ENCODE measurements at places on chromosomes 7 and 10.

DNA sequence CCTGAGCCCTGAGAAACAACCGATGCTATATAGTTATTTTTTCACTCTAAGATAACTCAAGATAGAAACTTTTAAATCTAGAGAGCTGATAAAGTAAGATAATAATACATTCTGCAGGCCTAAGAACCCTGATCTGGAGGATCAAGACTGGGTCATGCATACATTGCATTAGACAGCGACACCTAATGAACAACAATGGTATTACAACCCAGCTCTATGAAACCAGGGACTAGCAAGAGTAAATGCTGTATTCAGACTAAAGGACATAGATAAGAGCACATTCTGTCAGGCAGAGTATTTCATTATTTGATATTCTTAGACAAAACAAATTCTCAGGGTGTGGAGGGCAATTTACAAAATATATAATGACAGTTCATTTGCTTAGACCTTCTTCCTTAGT is 148.6 kb downstream of the GRK5 start:
- no peak for DNase-seq

DNA sequence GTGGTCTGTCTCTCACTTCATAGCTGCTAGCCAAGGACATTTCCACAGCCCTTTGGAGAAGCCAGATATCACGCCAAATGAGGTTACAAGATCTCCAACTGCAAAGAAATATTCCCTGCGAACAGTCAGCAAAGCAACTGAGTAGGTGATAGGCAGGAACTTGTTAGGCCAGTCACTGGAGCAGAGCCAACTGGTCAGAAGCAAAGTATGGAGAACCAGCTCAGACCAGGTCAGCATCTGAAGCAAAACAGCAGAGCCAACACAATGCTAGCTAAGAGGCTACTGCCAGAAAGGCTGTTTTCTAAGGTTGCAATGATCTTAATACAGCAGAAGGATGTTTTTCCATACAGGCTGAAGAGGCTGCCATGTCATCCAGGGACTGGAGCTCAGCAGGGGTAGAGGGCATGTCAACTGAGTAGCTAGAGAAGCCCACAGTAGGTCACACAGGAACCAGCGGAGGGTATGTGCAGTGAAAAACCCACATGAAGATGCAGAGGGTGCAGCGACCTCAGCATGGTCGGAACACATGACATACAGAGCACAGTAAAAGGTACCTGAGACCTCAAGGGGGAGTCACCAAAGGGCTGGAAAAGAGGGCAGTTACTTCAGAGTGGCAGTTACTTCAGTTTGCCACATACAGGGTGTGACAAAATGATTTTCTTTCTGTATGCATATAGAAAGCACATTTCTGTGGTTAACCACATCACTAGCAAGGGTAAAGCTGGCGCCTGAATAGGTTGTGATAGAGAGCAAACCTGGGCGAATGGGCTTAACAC is 8.9 kb downstream of the SEC31B start:
- peak; percentile 93 for DNase-seq

DNA sequence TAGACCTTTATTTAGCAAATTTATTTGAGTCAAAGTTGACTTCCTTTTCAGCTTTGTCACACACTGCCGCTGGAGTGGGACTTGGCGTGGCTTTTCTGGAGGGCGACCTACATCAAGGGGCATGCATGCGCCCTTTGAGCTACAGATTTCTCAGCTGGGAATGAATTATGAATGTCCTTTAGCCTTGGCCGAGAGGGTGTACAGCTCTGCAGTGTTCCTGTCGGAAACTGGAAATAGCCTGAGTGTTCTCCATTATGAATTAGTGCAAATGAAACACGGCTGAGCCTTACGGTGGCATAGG is 79.7 kb downstream of the GLRX3 start:
- DNase-seq: no peak

GRCh38 chr10:7233259-7233991 is 177.4 kb downstream of the SFMBT2 start:
- no peak for DNase-seq

GRCh38 chr10:122376364-122376961 is 2.0 kb downstream of the PLEKHA1 start:
- DNase-seq: no peak

DNA sequence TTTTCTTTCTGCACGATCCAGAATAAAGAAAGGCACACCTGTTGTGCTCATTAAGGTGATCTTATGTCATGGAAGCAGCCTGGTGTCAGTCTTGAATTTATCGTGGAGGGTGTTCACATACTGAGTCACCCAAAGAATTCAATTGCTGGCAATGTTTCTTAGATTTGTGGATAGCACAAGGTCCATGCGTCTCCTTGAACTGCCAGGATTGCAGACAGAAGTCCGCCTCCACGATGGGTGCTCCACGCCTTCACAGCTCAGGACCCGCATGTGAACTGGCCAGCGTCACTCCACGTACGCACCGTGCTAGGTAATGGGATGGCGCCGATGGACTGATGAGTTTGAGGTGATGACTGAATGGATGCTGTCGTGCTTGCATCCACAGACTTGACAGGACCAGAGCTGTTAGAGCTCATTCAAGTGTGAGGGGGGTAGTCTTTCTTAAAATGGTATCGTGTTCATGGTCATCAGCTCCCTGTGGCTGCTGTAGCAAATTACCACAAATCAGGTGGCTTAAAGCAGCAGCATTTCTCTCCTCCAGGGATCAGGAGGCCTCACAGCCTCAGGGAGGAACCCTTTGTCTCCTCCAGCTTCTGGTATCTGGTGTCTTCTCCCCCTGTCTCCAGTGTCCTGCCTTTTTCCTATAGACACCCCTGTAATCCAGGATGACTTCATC is 65.4 kb upstream of the DNAJB6 start:
- no peak for DNase-seq

DNA sequence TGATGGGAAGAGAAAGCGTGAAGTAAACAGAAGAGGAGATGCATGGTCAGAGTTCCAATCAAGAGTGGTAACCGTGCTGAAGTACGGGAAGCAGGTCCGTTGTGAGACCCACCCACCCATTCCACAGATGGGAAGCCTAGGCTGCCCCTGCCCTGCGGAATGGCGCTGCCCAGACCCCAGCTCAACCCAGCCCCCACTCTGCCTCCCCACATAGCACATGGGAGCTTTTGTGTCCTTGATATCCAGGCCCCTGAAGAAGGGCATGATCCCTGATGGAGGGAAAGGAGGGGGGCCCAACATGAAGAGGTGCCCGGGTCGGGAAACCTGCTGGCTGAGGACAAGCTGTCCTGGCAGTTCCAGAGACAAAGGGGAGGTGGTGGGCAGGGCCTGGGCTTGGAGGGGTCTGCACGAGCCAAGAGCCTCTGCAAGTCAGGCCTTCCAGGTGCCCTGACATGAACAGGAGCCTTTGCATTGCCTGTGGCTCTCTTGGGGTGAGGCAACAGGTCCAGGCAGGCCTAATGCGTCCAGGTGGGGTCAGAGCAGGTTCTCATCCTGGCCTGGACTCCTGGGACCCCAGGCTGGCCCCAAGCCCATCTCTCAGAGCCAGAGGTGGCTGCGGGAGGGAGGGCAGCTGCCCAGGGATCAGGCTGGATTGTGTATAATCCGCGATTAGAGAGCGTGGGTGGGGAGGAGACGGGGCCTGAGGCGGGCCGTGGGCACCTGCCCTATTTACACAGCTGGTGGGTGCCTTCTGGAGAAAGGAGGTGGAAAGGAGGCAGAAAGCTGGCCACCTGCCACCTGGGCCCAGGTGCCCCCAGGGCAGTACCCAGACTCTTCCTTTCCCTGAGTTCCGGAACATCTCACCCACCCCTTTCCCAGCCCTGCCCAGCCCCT is 23.5 kb downstream of the YKT6 start:
- DNase-seq: no peak

GRCh38 chr10:63137306-63137705 is 4.2 kb downstream of the NRBF2 start:
- DNase-seq: peak; percentile 7

DNA sequence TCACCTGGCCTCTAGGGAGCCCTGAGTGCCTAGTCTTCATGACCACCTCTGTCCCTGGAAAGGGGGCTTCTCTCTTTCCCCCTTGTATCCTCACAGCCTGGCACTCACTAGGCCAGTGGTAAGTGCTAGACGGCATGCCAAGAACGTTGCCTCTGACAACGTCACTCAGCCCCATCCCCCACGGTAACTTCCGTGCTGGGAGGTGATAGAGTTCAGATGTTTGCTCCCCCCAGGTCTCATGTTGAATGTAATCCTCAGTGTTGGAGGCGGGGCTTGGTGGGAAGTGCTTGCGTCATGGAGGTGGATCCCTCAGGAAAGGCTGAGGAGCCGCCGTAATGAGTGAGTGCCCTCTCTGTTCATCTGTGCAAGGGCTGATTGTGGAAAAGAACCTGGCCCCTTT is 343.3 kb upstream of the MKI67 start:
- DNase-seq: no peak

DNA sequence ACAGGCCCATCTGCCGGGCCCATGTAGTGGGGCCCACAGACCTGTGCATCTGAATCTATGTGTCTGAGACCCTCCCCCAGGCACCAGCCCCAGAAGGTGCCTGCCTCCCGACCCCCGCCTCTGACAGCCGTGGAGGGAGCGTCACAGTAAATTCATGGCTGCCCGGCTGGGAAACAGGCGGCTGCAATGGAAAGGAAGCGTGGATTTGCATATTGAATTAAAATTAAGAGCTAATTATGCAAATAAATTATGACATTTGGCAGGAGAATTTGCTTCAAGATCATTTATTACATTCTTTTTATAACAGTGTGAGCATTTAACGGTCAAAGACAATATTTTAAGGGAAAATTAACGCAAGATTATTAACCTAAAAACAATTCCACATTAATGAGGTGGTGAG is 92.3 kb downstream of the HIF1AN start:
- no peak for DNase-seq

DNA sequence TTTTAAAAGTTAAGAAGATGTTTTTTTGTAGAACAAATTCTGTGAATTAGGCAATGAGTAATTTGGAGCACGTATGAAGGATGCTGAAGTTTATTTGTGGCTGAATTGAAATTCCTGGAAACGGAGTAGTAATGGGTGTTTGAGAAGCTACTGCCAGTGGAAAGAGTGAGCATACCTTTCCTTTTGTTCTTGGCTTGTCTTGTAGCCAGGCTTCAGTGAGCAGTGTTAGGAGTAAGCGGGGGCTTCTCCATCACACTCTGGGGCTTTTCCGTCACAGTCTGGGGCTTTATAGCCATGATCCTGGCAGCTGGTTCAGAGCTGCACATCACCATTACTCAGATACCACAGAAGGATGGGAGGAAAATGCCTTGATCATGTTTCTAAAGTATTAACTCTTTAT is 32.3 kb downstream of the GARS1 start:
- DNase-seq: peak; percentile 46

- DNase-seq: peak; percentile 67
Measured at GRCh38 chr10:113326160-113327111, 226.4 kb upstream of the HABP2 start.

DNA sequence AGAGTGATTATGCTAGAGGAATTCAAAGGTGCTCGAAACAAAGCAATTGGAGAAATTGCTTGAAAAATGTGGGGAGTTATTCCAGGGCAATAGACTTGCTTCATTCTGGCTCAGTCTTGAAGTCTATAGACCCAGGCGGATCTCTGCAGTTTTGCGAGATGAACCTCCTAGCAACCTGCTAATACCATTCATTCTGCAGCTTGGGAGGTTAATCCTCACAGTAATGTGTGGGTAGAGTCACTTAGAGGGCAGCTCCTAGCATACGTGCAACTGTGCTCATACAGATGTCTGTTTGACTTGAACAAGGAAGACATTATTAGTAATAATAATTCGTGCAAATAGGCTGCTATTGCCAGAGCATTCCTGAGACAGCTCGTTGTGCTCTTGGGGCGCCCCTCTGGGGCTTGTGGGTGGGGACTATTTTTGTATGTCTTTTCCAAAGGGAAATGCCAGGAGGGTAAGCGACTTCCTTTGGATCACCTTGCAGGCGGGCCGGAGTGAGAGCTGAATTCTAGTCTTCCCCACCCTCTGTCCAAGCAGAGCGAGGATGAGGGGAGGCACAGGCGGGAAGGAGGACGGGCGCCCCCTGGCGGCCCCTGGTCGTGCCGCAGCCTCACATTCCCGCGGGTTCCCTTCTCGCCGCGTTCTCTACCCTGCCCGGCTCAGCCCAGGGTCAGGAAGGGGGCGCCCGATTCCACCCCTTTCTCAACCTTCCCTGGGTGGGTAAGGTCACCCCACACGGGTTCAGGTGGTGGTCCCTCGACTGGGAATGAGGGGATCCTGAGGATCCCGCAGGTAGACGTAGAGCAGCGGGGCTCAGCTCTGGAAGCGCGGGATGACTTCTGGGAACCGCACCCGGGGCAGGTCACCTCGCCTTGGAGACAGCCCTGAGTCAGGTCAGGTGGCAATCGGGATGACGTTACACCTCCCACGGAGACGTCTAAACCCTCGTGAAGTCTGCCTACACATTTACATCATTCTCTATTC is 241.5 kb downstream of the PHTF2 start:
- peak; percentile 68 for DNase-seq

DNA sequence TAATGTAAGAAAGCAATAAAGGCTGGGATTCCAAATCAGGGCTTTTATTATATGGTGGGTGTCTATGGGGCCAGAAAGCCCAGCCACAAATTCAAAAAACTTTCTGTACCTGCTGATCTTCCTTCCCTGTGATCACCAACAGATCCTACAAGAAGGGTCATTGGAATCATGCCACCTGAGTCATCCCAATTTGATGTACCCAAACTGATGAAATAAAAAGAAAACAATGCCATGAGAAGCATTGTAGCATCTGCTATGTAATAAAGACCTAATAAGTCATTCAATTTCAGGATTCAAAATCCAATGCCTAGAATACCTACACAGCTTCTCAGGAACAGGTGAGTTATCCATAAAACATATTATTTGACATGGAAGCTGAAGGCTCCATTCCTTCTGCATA is 228.8 kb downstream of the DKK1 start:
- DNase-seq: no peak

DNA sequence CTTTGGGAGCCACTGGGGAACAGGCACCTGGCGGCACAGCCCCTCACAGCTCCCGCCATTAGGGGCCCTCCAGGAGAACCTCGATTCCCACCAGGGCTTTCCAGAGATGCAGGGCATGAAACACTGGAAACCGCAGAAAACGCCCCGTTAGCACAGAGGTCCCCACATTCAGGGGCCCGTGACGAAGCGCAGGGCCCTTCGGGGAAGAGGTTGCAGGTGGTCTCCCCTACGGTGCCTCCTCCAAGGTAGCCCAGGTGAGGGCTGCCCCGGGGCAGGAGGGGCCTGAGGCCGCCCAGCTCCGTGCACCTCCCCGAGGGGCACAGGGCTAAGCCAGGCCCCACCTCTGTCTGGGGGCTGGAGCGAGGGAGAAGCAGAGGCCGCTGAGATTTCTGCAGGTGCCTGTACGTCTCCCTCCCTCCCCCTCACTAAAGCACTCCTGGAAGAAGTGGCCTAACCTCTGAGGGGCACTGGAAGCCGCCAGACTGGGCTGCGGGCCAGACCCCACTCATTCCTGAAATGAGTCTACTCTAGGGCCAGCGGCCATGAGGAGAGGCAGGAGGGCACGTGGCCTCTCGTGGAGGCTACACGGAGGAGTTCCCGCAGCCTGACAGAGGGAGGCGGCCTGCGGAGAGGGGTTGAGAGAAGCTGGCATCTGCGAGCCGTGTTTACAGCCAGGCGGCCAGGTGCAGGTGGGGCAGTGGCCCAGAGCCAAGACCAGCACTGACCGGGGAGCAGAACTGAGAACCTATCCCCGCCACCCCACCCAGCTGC is 6.9 kb downstream of the PDGFA start:
- DNase-seq: no peak

GRCh38 chr7:33262476-33262875 is 133.1 kb downstream of the BBS9 start:
- DNase-seq: no peak

GRCh38 chr10:111822661-111823060 is 360.9 kb downstream of the GPAM start:
- DNase-seq: no peak

Data from activated CD8-positive, alpha-beta T cell treated with anti-CD3 and anti-CD28 coated beads for 36 hours (primary cell).